ENCODE measurements at places on chromosomes 6 and 20. TPM values are rescaled to one million over a fixed set of nuclear protein-coding genes. Genes with fewer than 3 reads are reported as not detected.

DNA sequence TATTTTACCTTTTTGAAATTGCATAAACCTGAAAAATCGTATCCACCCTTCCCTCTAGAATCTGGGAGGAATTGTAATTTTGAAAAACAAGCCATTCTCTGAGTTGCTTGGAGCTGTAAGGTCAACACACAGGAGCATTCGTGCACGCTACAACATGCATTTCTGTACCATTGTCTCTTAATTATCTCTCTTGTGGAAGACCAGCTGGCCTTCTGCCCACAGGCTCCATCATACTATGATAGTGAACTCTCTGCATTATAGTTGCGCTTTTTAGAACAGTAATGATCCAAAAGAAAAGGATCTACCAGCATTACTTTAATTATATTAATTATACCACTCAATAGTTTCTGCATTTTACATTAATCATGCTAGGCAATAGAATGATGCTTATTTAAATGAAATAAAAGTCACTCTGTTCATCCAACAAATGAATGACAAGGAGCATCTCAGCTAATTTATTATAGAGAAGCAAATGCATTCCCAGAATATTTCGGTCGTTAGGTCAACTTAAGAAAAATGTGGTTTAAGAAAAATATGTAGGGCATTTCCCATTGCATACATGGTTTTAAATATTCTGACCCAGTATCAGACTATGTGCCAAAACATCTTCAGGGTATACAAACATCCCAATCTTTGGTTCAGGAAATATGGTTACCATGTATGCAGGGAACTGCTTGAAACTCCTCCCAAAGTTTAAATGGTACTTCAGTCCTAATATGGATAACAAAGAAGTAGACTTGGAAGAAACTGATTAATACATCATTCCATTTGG is 263.5 kb downstream of the TFAP2A start:
- no peak for DNase-seq

DNA sequence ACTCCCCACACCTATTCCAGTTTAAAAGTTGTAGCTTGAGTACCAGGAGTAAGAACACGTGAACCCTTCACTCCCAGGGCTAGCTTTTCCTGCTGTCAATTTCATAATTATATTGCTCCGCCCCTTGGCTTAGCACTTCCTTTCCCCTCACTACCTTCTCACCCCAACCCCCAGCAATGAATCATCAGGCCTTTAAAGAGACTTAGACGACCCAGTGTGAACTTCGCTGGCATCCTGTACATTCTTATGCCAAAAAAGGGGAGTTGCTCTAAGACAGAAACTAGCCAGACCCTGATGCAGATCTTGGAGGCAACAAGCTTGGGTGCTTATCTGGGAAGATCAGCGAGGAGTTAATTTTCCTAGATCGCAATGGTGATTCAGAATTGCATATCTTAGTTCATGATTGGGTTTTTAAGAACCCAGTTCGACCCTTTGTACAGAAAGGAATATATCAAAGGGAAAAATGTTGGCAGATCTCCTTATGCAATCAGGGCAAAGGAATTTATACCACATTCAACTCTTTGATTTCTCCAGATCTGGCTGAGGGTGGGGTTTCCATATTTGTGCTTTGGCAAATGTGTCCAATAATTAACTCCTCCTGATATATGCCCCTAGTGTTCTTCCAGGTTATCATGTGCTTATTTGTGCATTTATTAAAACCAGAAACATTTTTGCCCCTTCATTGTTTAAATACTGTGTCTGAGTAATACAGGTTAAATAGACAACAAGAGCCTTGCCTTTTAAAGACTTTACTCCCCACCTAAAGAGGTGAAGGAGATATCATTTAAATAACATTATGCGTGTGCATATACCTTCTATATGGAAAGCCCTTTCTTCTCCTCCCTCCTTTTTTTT is 8.1 kb upstream of the ATXN1 start:
- no peak for DNase-seq

- DNase-seq, result no peak
These were observed 193.3 kb upstream of the SYNDIG1 start for GRCh38 chr20:24275946-24276705.

GRCh38 chr6:89708316-89708715 is 69.8 kb upstream of the LYRM2 start:
- no peak for DNase-seq

KCNK17 gene
- not detected for polyA plus RNA-seq

HSPA1L gene
- 0.69 TPM for polyA plus RNA-seq

DNA sequence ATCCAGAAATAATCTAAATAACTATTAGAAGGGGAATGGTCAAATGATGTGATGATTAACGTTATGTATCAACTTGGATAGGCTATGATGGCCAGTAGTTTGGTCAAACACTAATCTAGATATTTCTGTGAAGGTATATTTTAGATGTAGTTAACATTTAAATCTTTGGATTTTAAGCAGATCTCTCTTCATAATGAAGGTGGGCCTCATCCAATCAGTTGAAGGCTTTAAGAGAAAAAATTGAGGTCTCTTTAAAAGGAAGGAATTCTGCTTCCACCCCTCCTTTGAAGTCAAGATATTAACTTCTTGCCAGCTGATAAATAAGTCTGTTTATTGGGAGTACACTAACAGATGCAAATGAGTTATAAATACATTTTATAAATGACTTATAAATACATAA is 760.0 kb upstream of the SLC35B3 start:
- no peak for DNase-seq

DNA sequence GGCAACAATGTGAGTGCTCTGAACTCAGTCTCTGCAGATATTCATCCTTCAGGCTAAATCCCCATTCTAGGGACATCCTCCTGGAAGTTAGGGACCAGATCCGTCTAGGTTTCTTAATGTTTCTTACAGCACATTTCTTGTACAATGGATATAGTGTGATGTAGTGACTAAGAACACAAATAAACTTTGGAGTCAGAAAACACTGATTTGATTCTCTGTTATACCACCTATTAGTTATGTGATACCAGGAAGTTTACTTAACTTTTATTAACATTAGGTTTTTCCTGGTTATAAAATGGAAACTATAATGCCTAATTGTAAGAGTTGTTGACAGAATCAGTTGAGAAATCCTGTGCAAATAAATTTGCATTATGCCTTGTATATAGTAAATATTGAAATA is 57.6 kb upstream of the KCNQ5 start:
- no peak for DNase-seq

GRCh38 chr20:57558614-57559288 is 2.2 kb upstream of the PCK1 start:
- no peak for DNase-seq

DNA sequence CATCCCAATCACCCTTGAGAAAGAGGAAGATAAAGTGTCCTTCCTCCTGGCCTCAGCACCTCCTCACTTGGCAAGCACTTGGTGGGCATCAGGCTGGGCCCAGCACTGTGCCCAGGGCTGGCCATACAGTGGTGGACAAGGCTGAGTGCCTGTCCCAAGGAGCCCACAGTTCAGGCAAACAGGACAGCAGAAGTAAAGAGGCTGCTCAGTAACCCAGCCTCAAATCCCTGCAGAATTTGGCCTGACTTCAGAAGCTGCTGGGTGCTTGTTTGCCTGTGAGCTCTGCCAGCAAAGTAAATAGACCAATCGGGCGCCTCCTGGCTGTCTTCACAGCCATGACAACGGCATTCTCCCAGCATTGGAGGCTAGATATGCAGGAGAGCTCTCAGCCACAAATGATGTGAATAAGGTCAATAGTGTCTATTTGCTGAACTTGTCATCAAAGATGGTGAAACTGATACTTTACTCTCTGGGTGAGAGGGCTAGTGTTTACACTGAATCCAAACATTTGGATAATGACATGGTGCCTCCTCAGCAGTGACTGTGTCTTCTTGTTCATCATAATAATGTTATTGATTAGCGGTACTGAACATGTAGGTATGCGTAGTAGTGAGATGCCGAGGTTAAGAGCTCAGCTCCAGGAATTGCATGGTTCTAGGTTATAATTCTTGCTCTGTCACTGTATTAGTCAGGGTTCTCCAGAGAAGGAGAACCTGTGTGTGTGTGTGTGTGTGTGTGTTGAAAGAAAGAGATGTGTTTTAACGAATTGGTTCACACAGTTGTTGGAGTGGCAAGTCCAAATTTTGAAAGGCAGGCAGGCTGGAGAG is 36.9 kb upstream of the FANCE start:
- DNase-seq, result peak; percentile 63

DNA sequence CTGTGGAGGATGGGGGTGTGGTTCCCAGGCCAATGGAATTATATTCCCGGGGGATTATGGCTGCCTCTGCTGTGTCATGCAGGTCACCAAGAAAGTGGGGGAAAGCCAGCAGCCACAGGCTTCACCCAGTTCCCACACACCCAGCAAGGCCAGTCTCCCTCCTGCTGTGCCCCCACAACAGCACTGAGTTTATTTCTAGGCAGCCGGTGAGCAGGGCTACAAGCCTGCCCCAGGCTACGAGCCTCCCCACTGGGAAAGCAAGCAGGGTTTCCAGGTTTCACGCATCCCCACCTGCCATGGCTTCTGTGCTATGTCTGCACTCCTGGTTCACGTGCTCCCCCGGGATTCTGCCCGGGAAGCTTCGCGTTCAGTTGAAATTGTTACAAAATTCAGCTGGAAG is 72.6 kb downstream of the ERMARD start:
- DNase-seq, result no peak

Measured in SK-N-SH (cell line).